ENCODE measurements at places on chromosomes 4 and X.

- no peak for DNase-seq
Measured at GRCh38 chr4:146514651-146515357, 6.9 kb downstream of the SLC10A7 start.

DNA sequence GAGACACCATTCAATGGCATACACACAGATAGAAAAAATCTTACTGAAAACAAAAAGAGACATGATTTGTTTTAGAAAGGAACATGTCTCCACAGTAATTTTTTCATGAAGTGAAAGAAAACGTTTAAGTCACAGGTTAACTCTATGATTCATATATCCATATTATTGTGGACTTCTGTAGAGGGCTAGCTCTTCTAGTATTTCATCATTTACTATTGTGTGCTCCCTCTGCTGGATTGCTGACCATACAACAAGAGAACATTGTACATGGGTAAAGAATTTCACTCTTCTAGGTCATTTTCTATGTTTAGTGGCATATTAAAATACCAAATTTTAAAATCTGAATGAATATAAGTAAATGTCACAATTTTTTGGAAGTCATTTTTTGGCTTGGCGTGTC, 91.8 kb upstream of the POU3F4 start:
- no peak for DNase-seq

DNA sequence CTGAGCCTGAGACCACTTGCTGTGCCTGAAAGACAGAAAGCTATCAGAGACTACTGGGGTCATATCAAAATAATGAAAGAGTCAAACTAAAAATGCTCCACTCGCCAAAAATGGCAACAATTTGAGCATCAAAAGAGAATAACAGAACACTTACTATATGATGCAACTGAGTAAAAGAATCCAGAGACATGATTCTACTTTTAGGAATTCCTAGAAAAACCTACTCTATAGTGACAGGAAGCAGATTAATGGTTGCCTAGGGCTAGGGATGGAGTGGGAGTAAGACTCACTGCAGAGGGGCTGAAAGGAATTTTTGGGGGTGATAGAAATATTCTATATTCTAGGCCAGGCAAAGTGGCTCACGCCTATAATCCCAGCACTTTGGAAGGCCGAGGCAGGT, 29.4 kb upstream of the SLAIN2 start:
- DNase-seq, result no peak

DNA sequence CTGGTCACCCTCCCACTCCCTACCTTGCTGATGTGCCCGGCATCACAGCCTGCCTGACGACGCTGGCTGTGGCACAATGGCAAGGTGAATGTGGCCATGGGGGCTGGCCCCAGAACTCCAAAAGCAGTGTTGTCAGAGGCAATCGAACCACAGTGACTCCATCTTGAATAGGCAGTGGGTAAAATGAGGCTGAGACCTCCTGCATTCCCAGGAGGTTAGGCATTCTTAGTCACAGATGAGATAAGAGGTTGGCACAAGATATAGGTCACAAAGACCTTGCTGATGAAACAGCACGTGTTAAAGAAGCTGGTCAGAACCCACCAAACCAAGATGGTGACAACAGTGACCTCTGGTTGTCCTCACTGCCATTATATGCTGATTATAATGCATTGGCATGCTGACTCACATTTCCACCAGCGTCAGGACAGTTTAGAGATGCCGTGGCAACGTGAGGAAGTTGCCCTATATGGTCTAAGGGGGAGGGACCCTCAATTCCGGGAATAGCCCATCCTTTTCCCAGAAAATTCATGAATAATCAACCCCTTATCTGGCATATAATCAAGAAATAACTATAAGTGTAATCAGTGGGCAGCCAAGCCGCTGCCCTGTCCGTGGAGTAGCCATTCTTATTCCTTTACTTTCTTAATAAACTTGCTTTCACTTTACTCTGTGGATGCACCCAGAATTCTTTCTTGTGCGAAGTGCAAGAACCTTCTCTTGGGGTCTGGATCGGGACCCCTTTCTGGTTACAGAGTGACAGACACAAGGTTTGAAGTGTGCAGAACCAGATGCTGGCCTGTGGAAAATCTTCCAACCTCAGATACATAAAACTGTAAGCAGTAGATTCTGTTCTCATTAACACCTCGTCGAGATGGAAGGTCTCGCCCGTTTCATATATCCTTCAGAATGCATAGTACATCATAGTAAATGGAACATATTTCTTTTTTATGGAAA, 26.8 kb upstream of the CLDN24 start:
- no peak for DNase-seq

DNA sequence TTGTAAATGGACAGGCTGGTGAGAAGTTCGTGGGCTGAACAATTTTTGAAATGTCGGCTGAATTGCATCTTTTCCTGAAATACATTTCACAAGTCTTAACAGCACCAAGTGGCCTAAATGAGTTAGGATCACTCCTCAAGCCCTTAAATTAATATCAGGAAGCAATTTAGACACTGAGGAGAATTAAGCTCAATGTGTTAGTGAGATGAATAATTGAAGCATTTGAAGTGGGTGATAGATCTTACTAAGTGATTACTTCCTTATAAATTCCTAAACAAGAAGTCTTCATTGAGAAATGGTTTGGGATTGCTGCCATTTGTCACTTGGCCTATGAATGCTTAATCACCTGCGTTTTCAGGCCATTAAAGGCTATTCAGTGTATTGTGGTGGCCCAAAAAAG, 116.8 kb downstream of the NAA11 start:
- no peak for DNase-seq

- DNase-seq, result no peak
Measured at GRCh38 chrX:120564925-120565324, 4.2 kb upstream of the CUL4B start.

- DNase-seq, result no peak
Measured at GRCh38 chr4:105588252-105588651, 35.8 kb downstream of the ARHGEF38 start.

- DNase-seq, result no peak
Measured at GRCh38 chr4:46442963-46443362, 53.0 kb upstream of the GABRA2 start.

DNA sequence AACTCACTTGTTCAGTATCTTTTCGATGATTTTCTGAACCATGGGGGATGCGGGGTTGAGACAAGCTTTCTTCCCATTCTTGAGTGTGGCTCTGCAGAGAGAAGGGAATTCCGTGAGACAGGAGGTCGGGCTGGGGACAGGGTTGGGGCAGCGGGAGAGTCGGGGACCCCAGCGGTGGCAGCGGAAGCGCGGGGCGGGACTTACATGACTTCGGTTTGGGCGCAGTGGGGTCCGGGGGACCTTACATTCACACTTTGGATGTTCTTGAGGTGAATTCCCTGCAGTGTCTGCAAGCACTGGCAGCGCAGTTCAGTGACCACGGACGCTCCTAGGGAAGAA, 434 bp downstream of the CXCL3 start:
- DNase-seq, result no peak

DNA sequence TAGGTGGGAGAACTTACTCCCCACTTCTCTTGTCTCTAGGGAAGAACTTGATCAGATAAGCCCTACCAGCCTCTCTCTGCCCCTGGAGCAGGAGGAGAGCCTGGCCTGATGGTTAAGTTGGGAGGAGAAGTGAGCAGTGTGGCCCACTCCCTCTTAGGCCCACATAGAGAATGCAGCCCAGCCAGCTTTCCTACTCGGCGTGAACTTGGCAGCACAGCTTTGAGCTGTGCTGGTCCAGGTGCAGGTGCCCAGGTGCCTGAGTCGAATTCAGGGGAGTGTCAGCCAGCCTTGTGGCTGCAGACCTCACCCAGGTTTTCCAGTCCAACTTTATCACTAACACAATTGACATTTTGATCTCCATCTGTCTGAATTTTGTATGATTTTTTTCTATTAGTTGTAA, 77.6 kb upstream of the PAQR3 start:
- DNase-seq, result no peak

DNA sequence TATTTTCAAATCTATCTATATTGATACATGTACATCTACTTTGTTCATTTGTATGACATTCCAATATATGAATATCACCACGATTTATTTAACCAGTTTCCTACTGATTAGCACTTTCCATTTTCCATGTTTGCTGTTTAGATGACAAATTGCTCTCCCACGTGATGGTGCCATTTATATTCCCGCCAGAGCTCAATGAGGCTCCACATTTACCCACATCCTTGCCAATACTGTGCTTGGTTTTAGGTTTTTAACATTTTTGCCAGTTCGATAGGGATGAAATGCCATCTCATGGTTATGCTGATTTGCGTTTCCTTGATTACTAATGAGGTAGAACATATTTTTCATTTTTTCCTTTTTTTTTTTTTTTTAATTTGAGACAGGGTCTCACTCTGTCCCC, 86.7 kb upstream of the TRIM2 start:
- DNase-seq, result no peak

GRCh38 chr4:37452952-37453280, 208.4 kb downstream of the NWD2 start:
- DNase-seq, result peak; percentile 41

- no peak for DNase-seq
Measured at GRCh38 chr4:107863850-107864371, 39.2 kb downstream of the SGMS2 start.

- DNase-seq, result no peak
Measured at GRCh38 chrX:97326456-97326855, 442.7 kb downstream of the RPA4 start.

DNA sequence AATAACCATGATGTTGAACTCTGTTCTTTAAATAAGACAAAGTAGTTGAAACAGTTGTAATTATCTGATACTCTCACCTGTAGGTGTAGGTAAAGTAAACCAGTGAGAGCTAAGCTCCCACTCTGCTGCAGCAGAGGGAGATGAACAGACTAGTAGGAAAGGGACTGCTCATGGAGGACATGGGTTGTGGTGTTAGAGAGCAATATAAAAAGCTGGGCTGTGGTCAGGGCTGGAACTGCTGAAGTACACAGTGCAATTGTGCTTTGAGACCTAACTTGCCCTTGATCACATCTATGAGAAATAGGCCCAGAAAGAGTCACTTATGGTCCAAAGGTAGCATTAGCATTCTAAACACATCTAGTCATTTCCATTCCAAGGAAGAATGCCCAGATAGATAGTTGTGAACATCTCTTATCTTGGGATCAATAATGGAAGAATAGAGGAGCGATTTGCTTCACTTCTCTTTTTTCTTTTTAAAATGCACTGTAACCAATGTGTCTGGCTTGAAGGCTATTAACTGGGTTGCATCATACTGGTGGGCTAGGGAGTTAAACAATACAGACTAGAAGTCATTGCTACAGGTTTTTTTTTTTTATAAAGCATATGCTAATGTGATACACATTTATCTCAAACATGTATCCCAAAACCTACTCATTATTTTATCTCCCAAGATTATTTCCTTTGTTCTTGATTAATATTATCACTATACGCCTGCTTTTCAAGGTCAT, 251.3 kb upstream of the CENPE start:
- DNase-seq, result no peak

- no peak for DNase-seq
Measured at GRCh38 chrX:17913801-17914200, 52.7 kb upstream of the RAI2 start.
